Glutamatergic neuron (in vitro differentiated cells): ENCODE measurements at places on chromosomes 6 and 20. TPM values are rescaled to one million over a fixed set of nuclear protein-coding genes. Genes with fewer than 3 reads are reported as not detected.

GRCh38 chr6:15628499-15629131 is 34.2 kb downstream of the DTNBP1 start:
- peaks cover 3% of the 10 kb centered on the region for H3K27me3 ChIP-seq
- DNase-seq: no peak
- peaks cover 19% of the 10 kb centered on the region for H3K4me1 ChIP-seq
- H3K4me3 ChIP-seq: no peak overlapping the region
- no peaks in the 10 kb centered on the region for H3K36me3 ChIP-seq

GRCh38 chr6:35400111-35400510 is 52.0 kb upstream of the FANCE start:
- H3K36me3 ChIP-seq: peaks cover 6% of the 10 kb centered on the region
- no peak for DNase-seq
- H3K27ac ChIP-seq: no peak overlapping the region
- no peak overlapping the region for H3K4me3 ChIP-seq
- peaks cover 10% of the 10 kb centered on the region for H3K27me3 ChIP-seq

DNA sequence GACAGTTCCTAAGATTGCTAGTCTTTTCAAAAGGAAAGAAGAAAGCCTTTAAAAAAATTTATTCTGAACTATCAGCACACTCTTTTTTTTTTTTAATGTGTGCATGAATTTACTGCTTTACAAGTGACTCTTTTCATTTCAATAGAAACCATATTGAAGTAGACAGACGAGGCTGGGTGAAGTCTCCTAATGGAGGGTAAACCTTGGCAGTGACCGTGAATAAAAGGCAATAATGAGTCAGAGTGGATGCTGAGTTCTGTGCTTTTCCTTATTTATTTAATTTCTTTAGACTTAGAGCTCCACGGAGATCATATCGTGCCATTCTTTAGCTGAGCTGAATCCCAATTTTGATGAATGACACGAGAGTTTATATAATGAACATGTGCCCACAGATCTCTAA is 196.9 kb downstream of the PRL start:
- peaks cover 8% of the 10 kb centered on the region for H3K27me3 ChIP-seq
- H3K4me3 ChIP-seq: peak overlapping the region; percentile 12
- H3K36me3 ChIP-seq: no peaks in the 10 kb centered on the region
- H3K4me1 ChIP-seq: peaks cover 53% of the 10 kb centered on the region

- no peak for DNase-seq
- no peak overlapping the region for H3K4me3 ChIP-seq
- no peaks in the 10 kb centered on the region for H3K4me1 ChIP-seq
- H3K36me3 ChIP-seq: no peaks in the 10 kb centered on the region
- H3K27ac ChIP-seq: no peak overlapping the region
These were observed 71.9 kb upstream of the RREB1 start for GRCh38 chr6:7035837-7036249.

DNA sequence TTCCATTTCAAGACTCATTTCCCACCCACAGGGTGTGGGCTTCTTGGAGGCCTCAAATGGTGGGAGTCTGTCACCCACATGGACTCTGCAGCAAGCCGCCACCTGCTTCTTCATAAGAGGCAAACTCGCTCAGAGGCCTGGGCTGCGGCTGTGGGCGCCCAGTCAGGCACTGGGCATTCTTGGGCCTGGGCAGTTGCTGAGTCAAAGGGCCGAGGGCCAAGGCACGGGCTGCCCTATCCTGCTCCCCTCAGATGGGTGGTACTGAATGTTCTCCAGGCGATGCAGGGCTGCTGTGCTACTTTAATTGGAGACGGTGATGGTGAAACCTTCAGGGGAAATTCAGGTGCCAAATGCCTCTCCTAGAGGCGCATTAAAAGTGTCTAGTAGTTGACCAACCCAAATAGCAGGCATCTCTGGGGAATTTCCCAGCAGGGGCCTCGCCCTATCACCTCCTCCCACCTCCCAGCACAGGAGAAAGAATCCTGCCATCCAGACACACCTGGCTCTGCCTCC is 57.9 kb downstream of the MAFB start:
- H3K27me3 ChIP-seq: no peaks in the 10 kb centered on the region
- no peak overlapping the region for H3K27ac ChIP-seq
- H3K36me3 ChIP-seq: no peaks in the 10 kb centered on the region
- no peak for DNase-seq
- no peak overlapping the region for H3K4me3 ChIP-seq
- H3K4me1 ChIP-seq: no peaks in the 10 kb centered on the region

GRCh38 chr6:13863699-13864155 is 49.4 kb upstream of the MCUR1 start:
- H3K4me1 ChIP-seq: no peaks in the 10 kb centered on the region
- H3K4me3 ChIP-seq: no peak overlapping the region
- H3K27me3 ChIP-seq: peaks cover 1% of the 10 kb centered on the region
- DNase-seq: no peak
- H3K27ac ChIP-seq: no peak overlapping the region

- H3K4me1 ChIP-seq: no peaks in the 10 kb centered on the region
- no peaks in the 10 kb centered on the region for H3K27me3 ChIP-seq
- no peak for DNase-seq
- no peaks in the 10 kb centered on the region for H3K36me3 ChIP-seq
- H3K4me3 ChIP-seq: no peak overlapping the region
- no peak overlapping the region for H3K27ac ChIP-seq
These were observed 130.1 kb downstream of the RNASET2 start for GRCh38 chr6:166826264-166826663.

DNA sequence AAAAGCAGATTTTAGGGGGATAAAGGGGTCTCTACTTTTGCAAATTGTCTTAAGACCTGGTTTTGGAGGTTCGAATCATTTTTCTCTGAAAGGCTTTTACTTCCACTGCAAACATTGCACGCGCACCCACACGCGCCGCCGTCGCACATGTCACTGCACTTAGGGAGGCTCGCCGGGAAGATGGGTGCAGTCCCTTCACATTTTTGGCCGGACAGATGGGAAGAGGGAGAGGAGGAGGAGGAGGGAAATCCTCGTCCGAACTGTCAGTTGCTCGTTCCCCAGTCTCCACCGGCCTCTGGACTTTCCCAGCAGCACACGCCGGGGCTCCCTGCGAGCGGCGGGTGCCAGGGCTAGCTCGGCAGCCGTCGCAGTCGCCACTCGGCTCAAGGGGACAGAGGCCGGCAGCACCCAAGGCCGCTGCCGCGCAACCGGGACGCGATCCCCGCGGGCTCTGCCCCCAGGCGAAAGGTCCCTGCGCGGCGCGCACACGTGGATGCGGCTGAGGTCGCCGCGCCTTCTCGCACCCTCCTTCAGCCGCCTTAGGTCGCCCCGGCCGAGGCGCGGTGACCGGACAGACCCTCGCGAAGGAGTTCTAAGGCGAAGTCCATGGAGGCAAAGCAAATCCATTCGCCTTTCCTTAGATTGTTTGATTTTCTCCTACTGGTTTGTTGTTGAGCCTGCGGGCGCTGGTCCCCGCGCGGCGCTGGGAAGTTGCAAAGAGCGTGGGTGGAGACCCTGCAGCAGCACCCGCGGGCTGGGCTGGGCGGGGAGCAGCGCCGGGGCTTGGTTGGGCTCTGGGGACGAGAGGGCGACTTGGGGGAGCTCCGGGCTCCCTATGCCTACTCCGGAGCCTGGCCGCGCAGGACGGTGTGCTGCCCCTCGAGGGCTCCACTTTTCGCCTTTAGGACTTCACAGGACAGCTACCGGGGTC is 1.2 kb downstream of the MYB start:
- H3K4me1 ChIP-seq: peaks cover 4% of the 10 kb centered on the region
- H3K27ac ChIP-seq: no peak overlapping the region
- H3K27me3 ChIP-seq: peaks cover 2% of the 10 kb centered on the region

GRCh38 chr20:3101251-3101650 is 16.7 kb upstream of the AVP start:
- H3K27ac ChIP-seq: no peak overlapping the region
- H3K36me3 ChIP-seq: no peaks in the 10 kb centered on the region
- H3K4me1 ChIP-seq: peaks cover 3% of the 10 kb centered on the region
- no peak overlapping the region for H3K4me3 ChIP-seq
- no peak for DNase-seq

GRCh38 chr20:39299783-39300182 is 337.6 kb downstream of the DHX35 start:
- H3K4me3 ChIP-seq: no peak overlapping the region
- no peak for DNase-seq
- no peaks in the 10 kb centered on the region for H3K27me3 ChIP-seq

GRCh38 chr6:74671558-74672025 is 534.3 kb downstream of the COL12A1 start:
- no peaks in the 10 kb centered on the region for H3K27me3 ChIP-seq
- no peak overlapping the region for H3K27ac ChIP-seq
- H3K4me1 ChIP-seq: no peaks in the 10 kb centered on the region
- no peaks in the 10 kb centered on the region for H3K36me3 ChIP-seq

- H3K4me3 ChIP-seq: no peak overlapping the region
- H3K36me3 ChIP-seq: peaks cover 7% of the 10 kb centered on the region
- no peaks in the 10 kb centered on the region for H3K27me3 ChIP-seq
- no peak overlapping the region for H3K27ac ChIP-seq
- no peaks in the 10 kb centered on the region for H3K4me1 ChIP-seq
These were observed 284.1 kb upstream of the PLN start for GRCh38 chr6:118263921-118264486.

GRCh38 chr6:12291839-12292604 is 1.9 kb downstream of the EDN1 start:
- H3K4me1 ChIP-seq: peaks cover 15% of the 10 kb centered on the region
- H3K27me3 ChIP-seq: peaks cover 6% of the 10 kb centered on the region
- no peak for DNase-seq
- no peak overlapping the region for H3K4me3 ChIP-seq

DNA sequence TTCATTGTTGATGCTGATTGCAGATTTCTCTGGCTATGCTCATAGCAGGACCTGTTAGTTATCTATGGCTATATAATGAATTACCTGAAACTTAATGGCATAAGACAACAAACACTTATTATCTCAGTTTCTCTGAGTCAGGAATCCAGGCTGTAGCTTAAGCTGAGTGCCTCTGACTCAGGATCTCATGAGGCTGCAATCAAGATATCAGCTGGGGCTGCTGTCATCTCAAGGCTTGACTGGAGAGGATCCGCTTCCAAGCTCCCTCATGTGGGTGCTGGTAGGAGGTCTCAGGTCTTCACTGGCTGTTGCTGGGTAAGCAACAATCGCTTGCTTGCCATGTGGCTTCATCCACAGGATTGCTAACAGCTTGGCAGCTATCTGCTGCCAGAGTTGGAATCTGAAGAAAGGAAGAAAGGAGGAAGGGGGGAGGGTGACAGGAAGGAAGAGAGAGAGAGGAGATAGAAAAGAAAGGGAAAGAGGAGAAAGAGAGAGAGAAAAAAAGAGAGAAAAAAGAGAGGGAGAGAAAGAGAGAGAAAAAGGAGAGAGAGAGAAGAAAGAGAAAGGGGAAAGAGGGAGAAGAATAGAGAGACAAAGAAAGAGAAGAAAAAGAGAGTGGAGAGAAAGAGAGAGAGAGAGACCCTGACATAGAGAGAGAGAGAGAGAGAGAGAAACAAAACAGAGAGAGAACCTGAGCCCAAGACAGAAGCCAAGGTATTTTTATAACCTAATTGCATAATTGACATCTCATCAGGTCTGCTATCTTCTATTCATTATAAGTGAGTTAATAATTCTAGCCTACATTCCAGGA is 579.0 kb upstream of the BTBD3 start:
- no peaks in the 10 kb centered on the region for H3K36me3 ChIP-seq
- no peak for DNase-seq
- H3K4me1 ChIP-seq: no peaks in the 10 kb centered on the region

GRCh38 chr20:52060794-52061714 is 130.5 kb downstream of the ZFP64 start:
- no peaks in the 10 kb centered on the region for H3K27me3 ChIP-seq
- H3K36me3 ChIP-seq: peaks cover 14% of the 10 kb centered on the region
- DNase-seq: no peak
- H3K4me1 ChIP-seq: no peaks in the 10 kb centered on the region
- H3K27ac ChIP-seq: no peak overlapping the region

DNA sequence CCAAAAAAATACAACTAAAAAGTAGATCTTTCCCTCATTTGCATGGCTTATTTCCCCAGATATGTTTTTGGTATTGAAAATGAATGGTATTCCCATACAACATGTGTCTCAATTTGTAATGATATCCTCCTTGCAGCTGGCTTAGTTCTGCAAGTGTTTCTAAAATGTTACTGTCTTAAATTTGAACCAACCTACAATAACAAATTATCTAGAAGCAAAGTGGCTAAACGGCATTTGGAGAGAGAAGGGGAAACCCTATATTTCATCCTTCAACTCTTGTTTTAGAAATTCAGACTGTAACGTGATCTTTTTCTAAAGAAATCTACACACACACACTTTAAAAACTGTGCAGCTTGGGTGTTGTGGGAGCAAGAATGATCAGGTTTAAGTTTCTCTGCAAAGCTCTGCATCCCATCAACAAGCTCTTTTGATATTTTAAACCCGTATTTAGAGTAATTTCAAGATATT is 153.0 kb downstream of the SOBP start:
- no peak for DNase-seq
- H3K27me3 ChIP-seq: peaks cover 2% of the 10 kb centered on the region
- no peaks in the 10 kb centered on the region for H3K36me3 ChIP-seq

DNA sequence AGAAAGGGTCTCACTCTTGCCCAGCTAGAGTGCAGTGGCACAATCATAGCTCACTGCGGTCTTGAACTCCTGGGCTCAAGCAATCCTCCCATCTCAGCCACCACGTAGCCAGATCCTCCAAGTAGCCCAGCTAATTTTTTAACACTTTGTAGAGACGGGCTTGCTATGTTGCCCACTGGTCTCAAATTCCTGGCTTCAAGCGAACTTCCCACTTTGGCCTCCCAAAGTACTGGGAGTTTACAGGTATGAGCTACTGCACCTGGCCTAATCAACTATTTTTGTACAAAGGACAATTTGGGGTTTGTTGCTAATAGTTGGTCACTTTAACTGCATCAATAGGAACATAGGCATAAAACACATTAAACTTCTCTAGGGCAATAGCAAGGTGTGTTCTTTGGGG is 29.9 kb upstream of the SYNCRIP start:
- H3K4me3 ChIP-seq: no peak overlapping the region
- no peaks in the 10 kb centered on the region for H3K36me3 ChIP-seq
- H3K4me1 ChIP-seq: peaks cover 20% of the 10 kb centered on the region

DNA sequence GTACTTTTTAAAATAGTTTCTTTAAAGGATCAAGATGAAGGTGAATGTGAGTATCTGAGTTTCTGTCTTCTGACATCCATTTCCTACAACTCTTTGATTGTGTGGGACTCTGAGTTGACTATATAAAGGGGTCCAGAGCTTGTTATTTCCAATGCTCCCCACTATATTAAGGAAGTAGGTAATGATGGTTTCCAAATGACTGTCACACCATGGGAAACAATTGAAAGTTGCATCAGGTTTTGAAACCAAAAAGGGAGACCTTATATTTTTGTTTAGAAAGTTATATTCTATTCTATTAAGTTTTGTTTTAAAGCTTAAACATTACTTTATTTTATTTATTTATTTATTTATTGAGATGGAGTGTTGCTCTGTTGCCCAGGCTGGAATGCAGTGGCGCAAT is 11.2 kb downstream of the CASS4 start:
- no peaks in the 10 kb centered on the region for H3K36me3 ChIP-seq
- no peak overlapping the region for H3K4me3 ChIP-seq
- no peak overlapping the region for H3K27ac ChIP-seq
- no peaks in the 10 kb centered on the region for H3K4me1 ChIP-seq

The NELFCD gene
- 112 TPM for total RNA-seq

The CTAGE9 gene
- not detected for total RNA-seq

The PXMP4 gene
- 9.4 TPM for total RNA-seq

The FNDC1 gene
- total RNA-seq: 0.88 TPM
